ENCODE measurements at places on chromosomes 6 and 20. TPM values are rescaled to one million over a fixed set of nuclear protein-coding genes. Genes with fewer than 3 reads are reported as not detected.

The BEND6 gene
- not detected for total RNA-seq

The RAET1E gene
- not detected for total RNA-seq

DNA sequence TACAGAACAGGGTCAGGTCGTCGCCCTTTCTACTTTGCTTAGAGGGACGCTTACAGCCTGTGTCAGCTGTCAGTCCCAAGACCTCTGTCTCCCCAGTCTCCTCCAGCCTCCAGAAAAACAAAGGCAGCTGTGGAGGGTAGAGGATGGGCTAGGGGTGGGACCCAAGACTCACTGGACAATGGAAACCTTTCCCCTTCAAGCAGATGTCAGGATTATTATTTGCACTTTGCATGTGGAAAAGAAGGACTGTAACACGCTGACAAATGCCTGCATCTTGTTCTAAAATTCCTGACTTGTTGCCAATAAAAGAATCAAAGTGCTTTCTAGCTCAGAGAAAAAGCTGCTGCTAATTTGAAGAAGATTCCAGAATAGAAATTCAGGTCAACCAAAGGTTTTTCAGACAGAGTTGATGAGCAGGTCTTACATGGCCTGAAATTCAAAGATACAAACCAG, 58.7 kb downstream of the SNX5 start:
- no peak for DNase-seq

- no peak for DNase-seq
These were observed 17.0 kb upstream of the CHD6 start for GRCh38 chr20:41635158-41635557.

GRCh38 chr6:20319520-20320357, 81.9 kb upstream of the E2F3 start:
- DNase-seq = peak; percentile 55

GRCh38 chr20:23046431-23046830, 3.0 kb downstream of the THBD start:
- no peak for DNase-seq
